Stromal cell of bone marrow (primary cell): ENCODE measurements at places on chromosomes 2 and 18.

GRCh38 chr2:105236060-105236424 lies 5.5 kb upstream of the GPR45 start:
- no peak for DNase-seq

DNA sequence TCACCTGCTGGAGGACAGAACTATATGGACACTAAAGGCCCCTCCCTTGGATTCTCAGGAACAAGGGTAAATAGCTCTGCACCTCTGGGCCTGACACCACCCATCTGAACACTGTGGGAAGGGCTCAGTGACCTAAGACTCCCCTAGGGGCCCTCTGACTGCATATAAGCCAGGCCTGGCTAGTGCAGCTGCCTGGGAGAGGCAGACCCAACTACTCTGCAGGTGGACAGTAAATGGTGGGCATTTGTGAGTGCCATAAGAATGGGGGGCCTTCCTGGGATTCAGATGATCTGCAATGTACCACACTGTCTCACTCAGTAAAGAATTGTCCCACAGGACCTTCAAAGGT lies 11.2 kb upstream of the WIPF1 start:
- DNase-seq: no peak

DNA sequence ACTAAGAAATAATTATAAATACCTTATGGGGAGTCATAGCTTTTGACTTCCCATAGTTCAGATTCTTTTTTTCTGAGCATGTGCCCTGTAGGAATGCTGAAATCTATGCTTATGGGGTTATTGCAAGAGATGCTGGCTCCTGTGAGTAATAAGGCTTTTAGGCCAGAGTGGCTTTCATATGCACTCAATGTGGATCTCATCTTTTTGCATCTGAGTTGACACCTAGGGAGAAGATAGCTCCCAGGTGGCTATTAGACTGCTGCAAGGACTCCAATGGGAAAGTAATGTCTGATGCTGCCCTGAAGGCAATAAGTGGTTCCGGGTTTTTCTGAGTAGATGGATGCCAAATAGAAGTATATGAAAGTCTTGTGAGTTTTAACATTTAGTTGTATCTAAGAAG lies 21.0 kb downstream of the DNAH6 start:
- no peak for DNase-seq

- no peak for DNase-seq
These were observed 481.0 kb upstream of the CDH2 start for GRCh38 chr18:28657961-28658360.

DNA sequence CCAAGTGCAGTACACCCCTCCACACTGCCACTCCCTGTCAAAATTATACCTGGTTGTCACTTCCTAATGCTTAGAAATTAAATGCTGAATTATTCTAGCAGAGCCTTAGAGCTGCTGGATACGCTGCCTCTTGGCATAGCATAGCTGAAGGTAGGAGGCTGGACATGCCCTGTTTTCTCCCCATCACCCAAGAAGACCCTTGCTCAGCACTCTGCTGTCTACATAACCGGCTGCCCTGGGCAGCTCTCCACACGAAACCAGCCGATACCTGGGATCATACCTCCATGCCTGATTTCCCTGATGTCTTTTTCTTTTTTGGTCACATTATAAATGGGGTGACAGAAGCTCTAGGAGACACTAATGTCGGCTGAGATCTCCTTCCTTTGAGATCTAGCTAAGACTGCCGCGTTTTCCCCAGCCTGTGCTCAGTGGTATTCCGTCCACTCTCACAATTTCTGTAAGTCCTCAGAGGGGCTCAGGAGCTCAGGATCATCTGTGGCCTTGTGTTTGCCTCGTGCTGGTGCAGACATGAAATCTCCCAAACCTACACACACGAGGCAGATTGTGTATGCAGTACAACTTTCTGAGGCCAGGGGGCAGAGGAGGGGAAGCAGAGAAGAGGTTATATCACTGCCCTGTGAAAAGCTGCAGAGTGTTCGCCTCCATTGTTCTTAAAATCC lies 13.5 kb upstream of the ZAP70 start:
- DNase-seq: peak; percentile 47

GRCh38 chr2:50746526-50746925 lies 285.4 kb downstream of the NRXN1 start:
- DNase-seq: no peak

GRCh38 chr2:132460781-132461180 lies 44.2 kb downstream of the GPR39 start:
- no peak for DNase-seq

GRCh38 chr18:49728542-49728941 lies 84.8 kb downstream of the ACAA2 start:
- DNase-seq: no peak

DNA sequence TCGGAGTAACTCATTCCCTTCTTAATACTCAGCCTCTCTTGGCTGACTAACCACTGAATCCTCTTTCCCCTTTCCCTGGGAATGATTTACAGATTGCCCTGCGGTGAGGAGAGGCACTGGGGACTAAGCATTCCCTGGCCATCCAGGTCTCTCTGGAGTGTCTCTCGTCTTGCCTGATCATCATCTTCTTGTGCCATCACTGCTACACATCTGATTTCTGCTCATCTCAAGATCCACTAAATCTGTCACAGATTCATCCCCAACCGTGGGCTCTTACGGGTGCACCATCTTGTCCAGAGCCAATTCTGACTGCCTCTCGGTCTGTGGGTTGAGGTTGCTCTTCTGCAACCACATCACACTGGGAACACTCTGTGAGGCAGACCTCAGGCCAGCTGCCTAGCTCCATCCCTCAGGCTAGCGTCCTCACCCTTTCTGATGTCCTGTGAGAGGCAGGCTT lies 12.0 kb downstream of the SFTPB start:
- DNase-seq: peak; percentile 78

- DNase-seq: no peak
These were observed 3.2 kb downstream of the SH3YL1 start for GRCh38 chr2:260507-261161.

- no peak for DNase-seq
These were observed 96.5 kb downstream of the ZFP36L2 start for GRCh38 chr2:43129676-43130547.

- no peak for DNase-seq
These were observed 4.1 kb downstream of the ITGA6 start for GRCh38 chr2:172431463-172431862.

DNA sequence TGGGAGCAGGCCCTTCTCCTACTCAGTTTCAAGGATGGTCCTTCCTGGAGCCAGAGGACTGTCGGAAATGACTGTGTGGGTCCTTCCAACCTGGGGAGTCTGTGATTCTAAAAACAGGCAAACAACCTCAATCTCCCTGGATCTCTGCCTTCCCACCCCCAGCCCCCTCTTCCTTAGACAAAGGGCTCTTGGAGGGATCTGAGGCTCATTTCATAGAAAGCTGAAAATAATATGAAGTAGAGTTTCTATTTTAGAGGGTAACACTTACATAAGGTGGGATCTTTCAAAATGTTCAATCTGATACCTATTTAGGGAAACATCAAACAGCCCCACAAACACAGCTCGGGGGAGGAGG lies 69.4 kb downstream of the RHOB start:
- DNase-seq: no peak

GRCh38 chr2:56207760-56208159 lies 24.0 kb downstream of the CCDC85A start:
- DNase-seq: no peak

DNA sequence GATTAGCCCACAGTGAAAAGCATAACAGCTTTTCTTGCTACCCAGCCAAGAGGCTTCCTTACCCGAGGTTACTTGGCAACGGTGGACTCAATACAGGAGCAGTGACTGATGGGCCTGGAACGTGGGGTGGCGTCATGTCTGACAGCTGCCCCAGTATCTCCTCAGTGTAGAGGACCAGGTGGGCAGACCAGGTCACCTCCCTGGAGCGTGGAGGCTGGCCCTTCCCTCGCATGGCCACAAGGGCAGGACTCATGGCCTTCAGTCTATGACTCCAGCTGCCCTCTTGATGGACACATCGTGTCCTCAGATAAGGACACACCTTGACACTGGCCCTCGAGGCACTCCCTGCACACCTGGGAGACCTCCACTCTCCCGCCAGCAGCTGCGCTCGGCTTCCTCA lies 6.4 kb downstream of the ASPRV1 start:
- DNase-seq: no peak

- DNase-seq: peak; percentile 35
These were observed 171.1 kb upstream of the SKOR2 start for GRCh38 chr18:47422524-47422923.

- no peak for DNase-seq
These were observed 575.2 kb upstream of the SLC8A1 start for GRCh38 chr2:41027095-41027494.

DNA sequence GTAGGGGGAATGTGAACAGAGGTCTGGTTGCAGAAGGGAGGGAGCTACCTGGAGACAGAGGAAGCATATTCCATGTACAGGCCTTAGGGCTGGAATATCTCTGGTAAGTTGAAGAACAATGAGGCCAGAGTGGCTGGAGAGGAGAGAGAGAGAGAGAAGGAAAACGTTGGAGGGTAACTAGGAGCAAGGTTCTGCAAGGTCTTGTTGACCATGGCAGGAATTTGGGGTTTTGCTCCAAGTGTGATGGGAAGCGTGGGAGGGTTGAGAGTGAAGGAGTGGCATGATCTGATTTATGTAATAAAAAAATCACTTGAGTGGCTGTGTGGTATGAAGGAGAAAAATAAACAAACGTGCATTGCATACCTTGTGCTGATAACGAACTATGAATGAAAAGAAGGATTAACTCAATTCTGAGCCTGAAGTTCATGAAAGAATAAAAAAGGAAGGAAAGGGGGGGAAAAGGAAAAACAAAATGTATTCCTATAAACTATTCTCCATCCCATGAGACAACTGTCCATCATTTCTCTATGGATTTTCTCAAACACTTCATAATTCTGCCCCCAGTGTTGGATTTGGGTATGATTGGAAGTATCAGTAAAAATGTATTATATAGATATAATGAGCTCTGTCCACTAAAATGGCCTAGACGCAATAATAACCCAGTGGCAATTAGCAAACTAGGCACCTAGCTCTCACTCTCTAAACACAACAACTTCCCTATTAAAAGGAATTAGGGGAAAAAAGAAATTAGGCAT lies 59.7 kb upstream of the PMAIP1 start:
- DNase-seq: no peak

- peak; percentile 72 for DNase-seq
These were observed 665.1 kb upstream of the ZEB2 start for GRCh38 chr2:145184741-145185651.

DNA sequence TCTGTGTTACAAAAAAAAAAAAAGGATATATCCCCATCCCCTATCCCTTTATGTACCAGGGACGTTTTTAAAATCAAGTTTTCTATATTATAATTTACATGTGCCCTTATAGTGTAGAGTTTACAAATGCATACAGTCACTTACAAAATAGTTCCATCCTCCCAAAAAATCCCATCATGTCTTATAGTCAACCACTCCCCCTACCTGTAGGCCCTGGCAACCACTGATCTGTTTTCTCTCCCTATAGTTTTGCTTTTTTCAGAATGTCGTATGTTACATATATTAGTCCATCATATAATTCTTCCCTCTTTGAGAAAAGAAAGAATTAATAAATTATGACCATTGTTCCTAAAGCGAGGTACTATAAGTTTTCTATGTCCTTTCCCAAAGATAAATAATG lies 17.8 kb downstream of the CFAP210 start:
- no peak for DNase-seq

DNA sequence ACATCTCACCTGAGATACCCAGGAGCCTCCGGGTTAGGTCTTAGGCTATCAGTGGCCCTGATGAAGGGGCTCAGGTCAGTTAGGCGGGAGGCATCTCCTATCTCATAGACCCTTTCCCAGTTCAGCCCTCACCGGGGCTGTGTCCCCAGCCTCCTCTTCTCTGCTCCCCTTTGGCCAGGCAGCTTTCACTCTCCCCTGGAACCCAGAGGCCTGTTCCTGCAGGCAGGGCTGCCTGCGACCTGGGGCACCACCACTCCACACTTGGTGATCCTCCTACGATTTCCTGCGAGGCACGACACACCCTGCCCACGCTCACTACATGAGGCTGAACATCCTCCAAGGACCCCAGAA lies 51.2 kb downstream of the SFXN5 start:
- DNase-seq: no peak
